KG1 (cell line): ENCODE measurements at places on chromosomes 6 and 20.

DNA sequence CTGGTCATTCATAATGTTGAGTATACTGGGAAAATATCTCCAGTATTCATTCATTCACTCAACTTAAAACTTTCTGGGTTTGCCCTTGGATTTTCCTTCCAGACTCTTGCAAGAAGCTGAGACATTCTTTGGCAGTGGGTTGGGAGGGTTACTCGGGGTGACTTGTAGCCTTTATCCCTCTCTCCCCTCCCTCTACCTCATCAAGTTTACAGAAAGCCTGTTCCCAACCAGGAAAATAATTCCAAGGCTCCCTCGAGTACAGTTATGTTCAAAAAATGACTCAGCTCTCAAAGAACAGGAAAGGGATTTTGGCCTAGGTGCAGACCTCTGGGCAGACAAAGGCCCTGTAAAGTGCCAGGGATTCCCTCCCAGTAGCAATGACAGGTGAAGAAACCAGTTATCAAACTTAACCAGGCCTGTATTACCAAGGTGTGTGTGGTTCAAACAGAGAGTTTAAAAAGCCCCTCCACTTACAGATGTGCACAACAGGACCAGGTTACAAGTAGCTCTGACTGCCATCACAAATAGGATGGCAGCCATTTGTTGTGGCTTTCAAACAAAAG is 22.2 kb downstream of the FKBP1A start:
- no peak for DNase-seq

- DNase-seq, result no peak
Measured at GRCh38 chr6:10861086-10861485, 20.8 kb downstream of the GCM2 start.

GRCh38 chr6:154508573-154509375 is 1.7 kb downstream of the CNKSR3 start:
- no peak for DNase-seq

GRCh38 chr20:53922901-53923314 is 147.5 kb downstream of the BCAS1 start:
- no peak for DNase-seq

- no peak for DNase-seq
Measured at GRCh38 chr6:137759624-137760023, 107.4 kb upstream of the TNFAIP3 start.

DNA sequence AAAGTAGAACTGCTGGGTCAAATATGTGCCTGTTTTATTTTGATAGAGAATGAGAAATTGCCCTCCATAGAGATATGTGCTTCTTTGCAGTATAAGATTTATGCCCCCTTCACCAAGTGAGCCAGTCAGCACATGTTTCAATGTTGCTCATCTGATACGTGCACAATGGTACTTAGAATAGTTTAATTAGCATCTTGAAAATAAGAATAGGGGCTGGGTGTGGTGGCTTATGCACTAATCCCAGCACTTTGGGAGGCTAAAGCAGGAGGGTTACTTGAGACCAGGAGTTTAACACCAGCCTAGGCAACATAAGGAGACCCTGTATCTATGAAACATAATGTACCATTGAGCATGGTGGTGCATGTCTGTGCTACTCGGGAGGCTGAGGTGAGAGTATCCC is 20.3 kb upstream of the C20orf204 start:
- DNase-seq, result no peak

- no peak for DNase-seq
Measured at GRCh38 chr6:78810698-78811097, 56.7 kb upstream of the IRAK1BP1 start.

DNA sequence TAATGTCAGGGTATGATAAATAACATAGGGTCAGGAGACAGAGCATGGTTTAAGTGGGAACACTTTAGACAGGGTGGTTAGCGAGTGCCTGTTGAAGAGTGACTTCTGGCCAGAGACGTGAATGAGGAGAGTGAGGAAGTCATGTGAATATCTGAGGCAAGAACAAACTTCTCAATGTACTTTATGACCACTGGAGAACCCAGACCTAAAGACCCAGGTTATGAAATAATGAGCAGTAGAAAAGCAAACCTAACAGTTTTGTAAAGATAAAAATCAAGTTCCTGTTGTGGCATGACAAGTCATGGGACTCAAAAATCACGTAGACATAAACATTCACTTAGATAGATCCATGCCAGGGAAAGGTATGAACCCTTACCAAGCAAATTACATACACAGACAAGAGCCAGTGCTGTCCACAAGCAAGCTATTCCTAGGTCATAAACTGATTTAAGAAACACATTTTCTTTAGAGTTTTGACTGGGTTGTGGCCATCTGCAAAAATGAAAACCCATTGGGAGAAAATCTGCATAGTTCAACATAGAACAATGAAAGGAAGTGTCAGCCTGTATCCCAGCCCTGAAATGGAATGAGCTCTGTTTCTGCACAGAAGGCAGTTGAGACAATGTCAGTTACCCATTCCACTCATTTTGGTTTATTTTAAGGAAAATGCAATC is 2.2 kb upstream of the MYCT1 start:
- DNase-seq, result peak; percentile 67

DNA sequence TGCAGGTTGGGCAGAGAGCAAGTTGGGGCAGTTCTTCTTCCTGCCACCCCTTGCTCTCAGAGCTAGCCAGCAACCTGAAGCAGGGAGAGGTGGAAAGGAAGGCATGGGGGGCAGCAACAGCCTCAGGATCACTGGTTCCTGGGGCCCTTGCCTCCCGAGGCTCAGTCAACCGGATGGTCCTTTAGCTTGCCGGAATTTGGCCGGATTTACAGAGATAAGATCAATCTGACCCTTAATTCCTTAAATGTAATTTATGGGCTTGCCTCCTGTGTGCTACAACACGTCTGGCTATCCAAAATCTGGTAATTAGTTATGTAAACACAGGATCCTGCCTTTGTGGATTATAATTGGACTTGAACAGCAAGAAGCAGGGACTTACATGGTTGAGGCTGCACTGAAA is 19.5 kb upstream of the TCP11 start:
- DNase-seq, result no peak
